ENCODE measurements at places on chromosomes 13 and 19. TPM values are rescaled to one million over a fixed set of nuclear protein-coding genes. Genes with fewer than 3 reads are reported as not detected.
A peak's percentile ranks its signal among the peaks of the same experiment; 100 is the strongest.

DNA sequence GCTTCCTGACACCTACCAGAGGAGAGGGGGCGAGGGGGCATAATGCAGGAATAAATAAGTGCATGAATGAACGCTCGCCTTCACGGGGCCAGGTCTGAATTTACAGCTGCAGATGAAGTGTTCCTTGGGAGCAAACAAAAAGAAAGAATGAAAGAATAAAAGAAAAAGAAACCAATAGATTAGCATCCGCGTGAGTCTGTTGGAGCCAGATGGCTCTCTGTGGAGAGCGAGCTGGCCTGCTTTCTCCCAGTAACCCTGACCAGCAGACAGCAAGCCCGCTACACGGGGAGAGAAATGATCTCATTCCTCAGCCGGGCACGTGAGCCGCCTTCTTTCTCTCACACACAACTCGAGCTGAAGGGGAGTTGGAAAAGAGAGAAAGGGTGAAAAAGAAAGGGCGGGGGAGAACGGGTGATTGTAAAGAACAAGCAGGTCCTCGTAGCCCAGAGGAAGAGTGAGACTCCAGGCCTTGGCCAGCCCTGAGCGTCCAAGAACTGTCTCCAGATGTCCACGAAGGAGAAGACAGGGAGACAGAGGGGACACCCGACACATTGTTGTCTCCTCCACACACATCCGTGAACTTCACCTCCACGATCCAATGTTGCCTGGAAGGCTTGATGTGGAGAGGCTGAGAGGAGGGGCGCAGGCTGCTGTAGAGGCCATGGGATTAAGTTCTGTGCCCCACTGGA lies 81.4 kb downstream of the RNASEH2B start:
- no peak for DNase-seq

DNA sequence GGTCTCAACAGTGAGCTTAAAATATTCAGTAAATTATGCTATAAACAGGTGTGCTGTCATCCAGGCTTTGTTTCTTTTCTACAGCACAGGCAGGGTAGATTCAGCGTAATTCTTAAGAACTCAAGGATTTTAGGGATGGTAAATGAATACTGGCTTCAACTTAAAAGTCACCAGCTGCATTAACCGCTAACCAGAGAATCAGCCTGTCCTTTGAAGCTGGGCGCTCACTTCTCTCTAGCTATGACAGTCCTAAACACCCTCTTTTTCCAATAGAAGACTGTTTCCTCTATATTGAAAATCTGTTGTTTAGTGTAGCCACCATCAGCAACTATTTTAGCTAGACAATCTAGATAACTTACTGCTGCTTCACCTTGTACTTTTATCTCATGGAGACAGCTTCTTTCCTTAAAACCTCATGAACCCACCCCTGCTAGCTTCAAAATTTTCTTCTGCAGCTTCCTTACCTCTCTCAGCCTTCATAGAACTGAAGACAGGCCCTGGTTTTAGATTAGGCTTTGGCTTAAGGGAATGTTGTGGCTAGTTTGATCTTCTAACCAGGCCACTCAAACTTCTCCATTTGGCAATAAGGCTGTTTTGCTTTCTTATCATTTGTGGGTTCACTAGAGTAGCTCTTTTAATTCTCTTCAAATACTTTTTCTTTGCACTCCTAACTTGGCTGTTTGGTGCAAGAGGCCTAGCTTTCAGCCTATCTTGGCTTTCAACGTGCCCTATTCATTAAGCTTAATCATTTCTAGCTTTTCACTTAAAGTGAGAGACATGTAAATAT lies 89.5 kb downstream of the USP12 start:
- DNase-seq: no peak

GRCh38 chr19:58009666-58010301 lies 7.2 kb upstream of the ZNF606 start:
- DNase-seq: peak; percentile 50

GRCh38 chr13:71417205-71417604 lies 449.8 kb downstream of the DACH1 start:
- no peak for DNase-seq

DNA sequence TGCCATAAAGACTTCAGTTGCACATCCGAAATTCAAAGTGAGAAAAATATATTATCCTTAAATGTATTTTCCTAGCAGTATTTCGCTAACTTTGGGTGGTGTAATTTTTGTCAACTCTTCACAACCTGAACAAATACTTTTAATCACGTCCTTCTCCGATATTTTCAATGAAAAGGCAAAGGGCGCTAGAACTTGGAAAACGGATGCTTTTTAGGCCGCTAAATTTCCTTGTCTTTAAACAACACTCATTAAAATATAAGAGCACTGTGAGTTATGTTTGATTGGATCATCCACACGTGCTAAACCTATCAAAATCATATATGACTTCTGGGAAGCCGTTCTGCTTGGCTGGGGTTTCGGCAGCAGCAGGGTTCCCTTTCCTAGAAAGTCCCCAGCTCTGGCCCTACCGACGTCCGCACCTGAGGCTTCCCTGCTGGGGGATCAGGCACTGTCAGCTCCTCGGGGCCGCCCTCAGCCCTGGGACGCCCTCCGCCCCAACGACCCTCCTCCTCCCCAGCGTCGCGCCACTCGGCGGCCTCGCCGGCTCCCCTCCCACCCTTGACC lies 462 bp upstream of the MPHOSPH8 start:
- DNase-seq: no peak

GRCh38 chr13:45401314-45401713 lies 16.9 kb downstream of the SLC25A30 start:
- no peak for DNase-seq

ANGPTL8 gene
- total RNA-seq: not detected

NBEA gene
- 0.90 TPM for total RNA-seq
